ENCODE measurements at places on chromosomes 12 and 14.

DNA sequence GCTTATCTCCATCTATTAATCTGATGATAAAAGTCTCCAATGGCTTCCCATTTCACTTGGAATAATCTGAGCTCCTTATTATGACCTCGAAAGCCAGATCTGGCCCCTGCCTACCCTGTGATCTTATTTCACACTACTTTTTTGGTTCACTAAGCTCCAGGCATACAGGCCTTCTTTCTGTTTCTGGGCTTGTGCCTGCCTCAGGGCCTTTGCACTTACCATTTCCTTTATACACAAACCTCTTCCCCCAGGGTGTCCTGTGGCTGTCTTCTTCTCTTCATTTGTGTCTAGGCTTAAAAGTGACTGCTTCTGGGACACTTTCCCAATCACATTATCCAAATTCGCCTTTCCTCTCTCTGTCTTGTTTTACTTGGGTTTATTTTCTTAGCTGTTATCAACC is 478.8 kb downstream of the LRIG3 start:
- no peak for DNase-seq

DNA sequence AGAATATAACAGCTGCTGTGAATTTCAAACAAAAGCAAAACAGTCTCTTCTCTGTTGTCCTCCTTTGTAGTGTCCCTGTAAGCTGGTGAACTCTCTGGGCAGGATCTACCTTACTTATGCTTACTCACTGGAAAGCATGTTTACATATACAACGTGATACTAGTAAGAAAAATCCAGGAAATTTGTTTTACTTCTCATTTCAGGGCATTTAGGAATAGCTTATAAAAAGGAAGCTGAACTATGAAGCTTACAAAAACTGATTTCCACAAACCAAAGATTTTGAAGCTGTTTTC is 311.0 kb downstream of the NOVA1 start:
- no peak for DNase-seq

GRCh38 chr14:88929656-88930436 is 105.4 kb downstream of the TTC8 start:
- no peak for DNase-seq

GRCh38 chr12:2076196-2076570 is 23.4 kb downstream of the CACNA1C start:
- DNase-seq: no peak

GRCh38 chr12:52645120-52645761 is 6.8 kb downstream of the KRT2 start:
- DNase-seq: no peak

DNA sequence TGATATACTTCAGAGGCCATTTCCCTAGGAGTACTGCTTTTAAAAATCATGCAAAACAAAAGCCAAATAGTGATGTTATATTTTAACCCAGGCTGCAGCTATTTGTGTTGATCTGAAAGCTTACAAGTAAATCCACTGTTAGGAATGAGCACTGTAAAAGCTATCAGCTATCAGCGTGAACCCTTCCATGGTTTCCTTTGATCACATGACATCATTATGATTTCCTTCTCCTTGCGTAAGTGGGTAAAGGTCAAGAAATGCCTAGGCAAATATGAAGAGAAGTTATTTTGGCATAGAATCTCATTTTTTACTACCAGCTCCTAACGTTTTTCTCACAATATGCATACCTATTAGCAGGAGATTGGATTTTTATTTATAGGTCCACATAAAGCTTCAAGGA is 48.6 kb upstream of the CATSPERB start:
- no peak for DNase-seq

GRCh38 chr12:124583854-124584253 is 16.4 kb upstream of the NCOR2 start:
- no peak for DNase-seq

DNA sequence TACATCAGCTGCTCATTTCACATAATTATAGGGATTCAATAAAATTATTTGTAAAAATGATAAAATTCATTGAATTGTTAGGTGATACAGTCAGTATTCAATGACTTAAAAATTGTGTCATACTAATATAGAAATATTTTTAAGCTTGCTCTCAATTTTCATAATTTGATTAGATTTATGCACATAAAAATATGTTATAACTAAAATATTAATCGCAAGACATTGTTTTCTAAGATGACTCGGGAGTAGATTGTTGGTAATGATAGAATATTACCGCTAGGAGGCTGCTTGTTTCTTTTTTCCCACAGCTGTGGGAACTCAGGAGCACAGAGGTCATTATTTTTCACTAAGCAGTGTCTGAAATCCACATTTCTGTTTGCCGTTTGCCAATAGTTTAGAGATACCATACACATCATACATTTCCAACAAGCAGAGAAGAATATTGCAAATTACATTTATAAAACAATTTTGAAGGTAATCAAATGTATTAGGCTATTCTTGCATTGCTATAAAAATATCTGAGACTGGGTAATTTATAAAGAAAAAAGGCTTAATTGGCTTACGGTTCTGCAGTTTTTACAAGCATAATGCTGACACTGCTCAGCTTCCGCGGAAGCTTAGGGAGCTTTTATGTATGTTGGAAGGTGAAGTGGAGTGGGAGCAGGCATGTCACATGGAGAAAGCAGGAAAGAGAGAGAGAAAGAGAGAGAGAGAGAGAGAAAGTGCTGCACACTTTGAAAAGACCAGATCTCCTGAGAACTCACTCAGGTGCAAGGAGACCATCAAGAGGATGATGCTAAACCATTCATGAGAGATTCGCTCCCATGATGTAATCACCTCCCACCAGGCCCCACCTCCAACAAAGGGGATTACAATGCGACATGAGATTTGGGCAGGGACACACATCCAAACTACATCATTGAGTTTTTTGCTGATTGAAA is 9.2 kb downstream of the CD69 start:
- DNase-seq: no peak

- DNase-seq: no peak
Measured at GRCh38 chr14:40074169-40074568, 641.9 kb upstream of the FBXO33 start.

- no peak for DNase-seq
Measured at GRCh38 chr12:49789992-49790391, 38.2 kb downstream of the NCKAP5L start.

GRCh38 chr14:23078692-23079116 is 16.2 kb downstream of the ACIN1 start:
- DNase-seq: no peak

- no peak for DNase-seq
Measured at GRCh38 chr12:19801941-19802340, 362.6 kb downstream of the AEBP2 start.

- DNase-seq: no peak
Measured at GRCh38 chr14:93232159-93232558, 25.1 kb downstream of the UBR7 start.

GRCh38 chr12:124834822-124835221 is 28.8 kb downstream of the SCARB1 start:
- DNase-seq: no peak

DNA sequence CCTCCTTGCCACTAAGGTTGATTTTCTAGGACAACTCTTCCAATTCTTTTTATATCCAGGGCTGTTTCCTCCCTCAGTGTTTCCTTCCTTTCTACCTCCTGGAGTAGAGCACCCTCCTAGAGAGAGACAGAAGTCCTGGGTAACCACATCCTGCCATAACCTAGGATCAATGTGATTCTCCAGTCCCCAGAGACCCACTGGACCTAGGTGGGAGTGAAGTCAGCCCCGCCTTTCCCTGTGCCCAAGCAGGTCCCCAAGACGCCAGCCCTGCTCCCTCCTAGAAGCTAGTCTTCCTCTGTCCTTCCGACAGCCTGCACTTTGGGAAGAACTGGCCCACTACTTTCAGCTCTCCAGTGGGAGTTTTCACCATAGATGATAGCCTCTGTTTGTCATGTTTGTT is 166.8 kb upstream of the PLEKHG7 start:
- no peak for DNase-seq

GRCh38 chr14:105010891-105011291 is 10.0 kb downstream of the CDCA4 start:
- no peak for DNase-seq

- DNase-seq: no peak
Measured at GRCh38 chr12:108839890-108840230, 17.5 kb downstream of the SSH1 start.
